ENCODE measurements at places on chromosomes 5 and 9.
A peak's percentile ranks its signal among the peaks of the same experiment; 100 is the strongest.

DNA sequence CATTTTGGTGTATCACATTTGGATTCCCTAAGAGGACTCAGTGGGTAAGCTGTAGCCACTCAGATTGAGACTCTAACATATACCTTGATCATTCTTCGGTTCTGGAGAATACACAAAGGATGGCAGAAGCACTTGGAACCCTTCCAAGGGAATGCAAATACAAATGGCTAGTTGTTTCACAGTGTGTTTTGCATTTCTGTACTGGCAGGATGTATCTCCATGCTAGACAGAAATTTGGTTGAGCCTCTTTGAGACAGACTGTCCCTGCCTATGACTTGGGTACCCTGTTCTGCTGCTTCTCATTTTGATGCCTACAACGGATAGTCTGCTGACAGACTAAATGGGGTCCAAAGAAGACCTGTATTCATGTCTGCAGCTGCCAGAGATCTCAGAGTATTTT is 273.5 kb downstream of the TMEM38B start:
- no peak for DNase-seq

- DNase-seq = peak; percentile 80
These were observed 17.3 kb upstream of the ODF2 start for GRCh38 chr9:128438343-128439109.

DNA sequence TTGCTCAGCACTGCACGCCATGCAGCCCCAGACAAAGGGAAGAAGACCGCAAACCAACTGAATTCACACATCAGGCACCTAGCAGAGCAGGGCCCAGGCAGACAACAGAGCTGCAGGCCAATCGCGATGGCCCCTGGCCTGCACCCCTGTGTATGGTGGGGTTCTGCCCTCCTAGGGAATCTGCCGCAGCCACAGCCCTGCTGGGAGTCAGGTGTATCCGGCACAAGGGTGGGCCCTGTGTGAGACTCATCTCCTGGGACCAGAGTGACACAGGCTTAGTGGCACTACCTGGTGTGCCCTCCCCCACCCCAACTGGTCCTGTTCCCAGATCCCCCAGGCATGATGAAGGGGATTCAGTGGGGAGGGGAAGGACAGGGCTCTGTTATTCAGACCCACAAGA is 122.8 kb downstream of the ATPSCKMT start:
- DNase-seq = no peak

DNA sequence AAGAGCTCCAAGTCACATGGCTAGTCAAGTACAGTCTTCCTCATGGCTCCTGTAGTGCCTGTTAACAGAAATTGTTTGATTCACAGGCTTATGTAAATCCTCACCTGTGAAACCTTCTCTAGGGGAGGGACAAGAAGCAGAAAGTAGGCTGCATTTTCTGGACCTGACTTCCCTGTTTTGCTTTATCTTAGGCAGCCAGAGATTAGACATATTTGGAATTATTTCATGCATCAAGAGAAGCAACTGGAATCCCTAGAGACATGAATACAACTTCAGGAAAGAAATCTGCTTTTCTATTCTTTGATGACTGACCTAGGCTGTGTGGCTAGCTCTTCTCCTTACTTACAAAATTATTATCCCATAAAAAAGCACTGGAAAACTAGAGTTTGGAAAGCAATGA is 52.3 kb downstream of the CAST start:
- DNase-seq = no peak

DNA sequence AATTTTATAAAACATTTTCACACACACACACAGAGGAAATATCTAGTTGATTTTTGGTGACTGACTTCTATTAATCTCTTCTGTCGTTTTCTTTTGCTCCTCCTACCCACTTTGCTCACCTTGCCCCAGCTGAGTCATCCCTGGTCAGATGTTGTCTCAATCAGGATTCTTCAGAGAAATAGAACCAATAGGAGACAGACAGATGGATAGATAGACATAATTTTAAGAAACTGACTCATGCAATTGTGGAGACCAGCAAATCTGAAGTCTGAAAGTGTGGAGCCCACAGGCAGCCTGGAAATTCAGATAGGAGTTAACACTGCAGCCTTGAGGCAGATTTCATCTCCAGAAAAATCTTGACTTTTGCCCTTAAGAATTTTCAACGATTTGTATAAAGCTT is 37.0 kb upstream of the PIK3R1 start:
- DNase-seq = peak; percentile 6

- no peak for DNase-seq
These were observed 63.0 kb downstream of the EXOSC2 start for GRCh38 chr9:130756455-130757152.

DNA sequence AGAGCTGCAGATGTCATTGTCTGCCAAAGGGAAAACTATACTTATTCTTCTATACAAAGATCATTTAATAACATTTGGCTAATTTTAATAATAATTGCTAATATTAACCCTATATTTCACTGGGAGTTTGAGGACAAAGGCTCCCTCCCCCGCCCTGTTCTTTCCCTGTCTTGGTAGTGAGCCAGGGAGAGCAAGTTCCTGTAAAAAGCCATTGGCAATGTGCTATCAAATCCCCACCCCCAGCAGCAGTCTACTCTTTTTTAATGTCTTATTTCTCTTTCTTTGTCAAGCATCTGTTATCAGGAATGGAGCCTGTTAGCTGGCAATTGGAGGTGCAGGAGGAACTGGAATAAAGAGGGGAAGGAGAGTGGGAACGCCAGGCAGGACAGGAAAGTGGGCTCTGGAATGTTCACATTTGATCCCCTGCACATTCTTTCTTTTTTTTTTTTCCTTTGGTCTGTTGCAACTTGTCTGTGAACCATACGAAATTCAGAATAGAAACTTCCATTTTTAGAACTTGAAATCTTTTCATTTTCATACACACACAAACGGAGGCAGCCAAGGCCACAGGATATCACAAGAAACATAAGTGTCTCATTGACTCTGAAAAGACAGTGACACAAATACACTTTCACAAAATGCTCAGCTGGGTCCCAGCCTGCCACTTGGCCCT is 664.8 kb upstream of the ZNF608 start:
- DNase-seq = no peak

DNA sequence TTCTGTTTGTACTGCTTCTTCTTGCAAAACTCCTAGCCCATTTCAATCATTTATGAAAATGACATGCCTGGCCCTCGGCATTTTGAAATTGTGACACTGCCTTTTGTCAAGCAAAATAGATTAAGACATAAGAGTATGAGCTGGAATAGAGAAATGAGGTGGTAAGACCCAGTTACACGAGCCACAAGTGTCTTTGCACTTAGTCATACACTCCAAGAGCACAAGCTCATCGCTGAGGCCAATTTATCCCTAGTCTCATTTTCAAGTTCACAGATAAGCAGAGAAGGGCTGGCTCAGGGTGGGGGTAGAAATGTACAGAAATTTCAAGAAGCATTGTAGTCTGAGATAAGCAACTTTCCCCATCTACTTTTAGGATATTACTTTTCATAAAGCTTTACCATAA is 40.6 kb upstream of the MAP1B start:
- DNase-seq = no peak

- DNase-seq = no peak
These were observed 20.4 kb downstream of the PDE8B start for GRCh38 chr5:77230727-77231470.

GRCh38 chr5:9365512-9365911 is 180.4 kb downstream of the SEMA5A start:
- no peak for DNase-seq

DNA sequence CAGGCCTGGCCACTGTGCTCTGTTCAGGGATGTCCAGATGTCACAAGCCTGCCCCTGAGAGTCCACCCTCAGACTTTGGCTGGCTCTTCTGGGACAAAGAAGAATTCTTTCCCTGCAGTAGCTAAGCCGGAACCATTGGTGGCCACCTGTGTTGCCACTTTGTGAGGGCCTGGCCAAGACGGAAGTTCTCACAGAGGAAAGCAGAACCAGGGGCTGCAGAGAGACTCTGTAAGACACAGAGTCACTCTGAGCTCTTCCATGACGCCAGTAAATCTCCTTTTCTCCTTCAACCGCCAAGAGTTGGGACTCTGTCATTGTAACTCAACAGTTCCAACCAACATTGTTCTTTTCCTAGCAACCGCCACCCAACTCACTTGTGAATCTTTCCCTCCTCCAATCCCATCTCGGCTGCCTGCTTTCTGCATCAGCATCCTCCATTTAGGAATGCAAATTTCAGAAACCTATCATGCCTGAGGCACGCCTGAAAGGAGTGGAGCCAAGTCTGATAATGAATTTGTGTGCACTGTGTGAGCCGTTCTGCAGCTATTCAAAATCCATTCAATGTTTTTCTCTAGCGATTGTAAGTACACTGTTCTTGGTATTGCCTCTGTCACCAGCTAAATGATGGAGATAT is 37.8 kb upstream of the ATP6V1G1 start:
- DNase-seq = no peak

DNA sequence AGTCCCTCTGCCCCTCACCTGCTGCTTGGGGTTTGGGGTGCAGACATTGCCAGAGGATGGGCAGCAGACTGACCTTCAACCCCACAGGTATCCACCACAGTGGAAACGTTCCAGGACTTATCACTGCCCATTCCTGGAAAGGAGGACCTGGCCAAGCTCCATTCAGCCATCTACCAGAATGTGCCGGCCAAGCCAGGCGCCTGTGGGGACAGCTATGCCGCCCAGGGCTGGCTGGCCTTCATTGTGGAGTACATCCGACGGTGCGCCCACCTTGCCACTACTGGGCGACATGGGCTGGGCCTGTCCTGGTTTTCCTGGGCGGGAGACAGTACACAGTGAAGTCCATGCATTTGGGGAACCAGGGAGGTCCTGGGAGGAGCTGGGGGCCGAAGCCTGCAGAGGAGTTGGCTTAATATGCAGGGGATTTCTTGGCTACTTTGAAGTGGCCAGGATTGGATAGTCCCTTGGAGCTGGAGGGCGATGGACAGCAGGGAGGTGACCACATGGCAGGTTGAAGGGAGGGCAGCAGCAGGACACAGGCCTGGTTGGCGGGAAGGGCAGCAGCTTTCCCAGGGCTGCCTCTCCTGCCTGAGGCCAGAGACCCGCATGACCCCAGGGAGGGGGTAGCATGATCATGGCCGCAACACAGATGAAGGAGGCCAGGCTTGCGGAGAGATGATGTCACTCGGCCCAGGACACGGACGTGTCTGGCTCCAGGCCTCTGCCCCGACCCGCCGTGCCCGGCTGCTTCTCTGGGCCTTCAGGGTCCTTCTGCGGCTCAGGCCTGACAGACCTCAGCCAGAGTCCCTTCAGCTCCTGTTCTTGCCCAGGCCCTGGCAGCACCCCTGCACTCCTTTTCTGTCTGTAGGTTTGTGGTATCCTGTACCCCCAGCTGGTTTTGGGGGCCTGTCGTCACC is 34.6 kb downstream of the USP20 start:
- no peak for DNase-seq

- no peak for DNase-seq
These were observed 118.7 kb downstream of the AUH start for GRCh38 chr9:91243029-91243428.

GRCh38 chr9:71552480-71552879 is 215.8 kb downstream of the CEMIP2 start:
- DNase-seq = no peak

GRCh38 chr5:14264605-14265316 is 121.6 kb downstream of the TRIO start:
- peak; percentile 43 for DNase-seq

- peak; percentile 41 for DNase-seq
These were observed 743 bp downstream of the NR3C1 start for GRCh38 chr5:143402553-143403333.

- no peak for DNase-seq
These were observed 104.4 kb upstream of the CPLX2 start for GRCh38 chr5:175766963-175767362.

DNA sequence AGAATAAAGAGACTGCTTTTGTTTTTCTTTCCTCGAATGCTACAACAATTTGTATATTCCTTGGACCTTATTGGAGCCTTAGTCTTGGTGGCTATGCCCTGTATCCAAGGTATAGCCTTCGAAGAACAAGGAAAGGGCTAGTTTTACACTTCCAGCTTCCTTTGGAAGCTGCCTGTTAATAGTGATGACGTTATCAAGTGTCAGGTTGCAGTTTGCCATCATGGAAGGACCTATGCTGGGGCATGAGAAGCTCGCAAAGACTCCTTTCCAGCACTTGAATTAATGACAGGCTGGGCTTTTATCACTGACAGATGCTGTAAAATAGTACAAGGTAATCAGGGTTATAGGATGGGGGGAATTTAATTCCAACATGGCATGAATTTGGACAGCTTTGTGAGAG is 157.9 kb downstream of the KDM4C start:
- DNase-seq = no peak

- no peak for DNase-seq
These were observed 831.8 kb downstream of the TAF11L14 start for GRCh38 chr5:18465833-18466681.

GRCh38 chr5:62259699-62260250 is 46.2 kb upstream of the KIF2A start:
- no peak for DNase-seq

DNA sequence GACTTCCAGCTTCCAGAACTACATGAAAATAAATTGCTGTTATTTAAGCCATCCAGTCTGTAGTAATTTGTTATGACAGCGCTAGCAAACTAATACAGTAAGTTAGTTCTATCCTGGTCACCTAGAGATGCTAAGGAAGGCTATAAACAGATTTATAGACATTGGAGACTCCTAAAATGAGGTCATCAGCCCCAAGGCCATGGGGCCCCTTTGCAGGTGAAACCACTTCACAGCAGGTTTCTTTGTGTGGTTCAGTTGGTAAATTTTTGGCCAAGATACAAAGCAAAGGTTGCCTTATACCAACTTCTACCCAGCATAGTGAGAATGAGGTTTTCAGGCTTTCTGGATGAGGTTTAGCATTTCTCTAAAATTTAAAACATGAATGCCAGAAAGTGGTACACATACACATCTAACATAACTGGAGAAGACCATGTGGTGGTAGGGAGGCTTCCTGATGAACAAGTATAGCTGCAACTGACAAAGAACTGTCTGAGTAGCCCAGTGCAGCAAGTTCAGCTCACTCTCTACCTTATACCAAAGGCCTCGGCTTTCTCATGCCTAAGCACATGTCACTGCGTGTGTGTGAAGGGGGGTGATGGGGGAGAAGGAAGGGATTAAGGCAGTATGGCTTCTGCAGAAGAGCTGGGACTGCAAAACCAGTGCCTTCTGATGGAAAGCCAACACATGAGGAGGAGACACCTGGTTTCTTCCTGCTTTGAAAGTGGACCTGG is 264.6 kb upstream of the TAS2R1 start:
- DNase-seq = no peak

GRCh38 chr9:4620881-4621555 is 41.1 kb upstream of the PLPP6 start:
- no peak for DNase-seq

DNA sequence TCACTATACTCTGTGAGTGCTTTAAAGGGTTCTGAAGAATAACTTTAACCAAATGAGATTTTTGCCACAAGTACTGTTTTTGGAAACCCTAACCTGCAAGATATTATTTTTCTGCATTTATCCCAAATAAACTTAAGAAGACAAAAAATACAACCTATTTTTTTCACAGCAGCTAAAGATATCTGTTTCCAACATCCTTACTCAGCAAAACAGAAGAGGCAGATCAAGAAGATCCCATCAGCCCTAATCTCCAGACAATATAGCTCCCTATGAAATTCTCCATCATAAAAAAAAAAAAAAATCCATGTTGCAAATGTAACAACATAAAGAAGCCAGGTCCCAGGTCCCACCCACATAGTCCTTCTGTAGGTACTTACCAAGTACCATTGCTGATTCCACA is 7.6 kb downstream of the PCSK1 start:
- DNase-seq = no peak

GRCh38 chr9:29144476-29144875 is 1571.2 kb upstream of the C9orf72 start:
- DNase-seq = no peak

GRCh38 chr9:19484699-19485098 is 75.9 kb downstream of the ACER2 start:
- DNase-seq = no peak

- DNase-seq = no peak
These were observed 282.6 kb downstream of the ELAVL2 start for GRCh38 chr9:23543419-23543818.

All from activated CD4-positive, alpha-beta T cell treated with anti-CD3 and anti-CD28 coated beads, Interleukin-2, amount 50 U/mL, for 4 hours (primary cell).